ENCODE measurements at places on chromosomes 5 and 9.

- DNase-seq, result no peak
Measured at GRCh38 chr5:201672-202071, 10.4 kb downstream of the LRRC14B start.

- DNase-seq, result no peak
Measured at GRCh38 chr5:81749561-81750307, 1.2 kb downstream of the SSBP2 start.

- no peak for DNase-seq
Measured at GRCh38 chr5:93117751-93118531, 463.1 kb downstream of the NR2F1-AS1 start.

DNA sequence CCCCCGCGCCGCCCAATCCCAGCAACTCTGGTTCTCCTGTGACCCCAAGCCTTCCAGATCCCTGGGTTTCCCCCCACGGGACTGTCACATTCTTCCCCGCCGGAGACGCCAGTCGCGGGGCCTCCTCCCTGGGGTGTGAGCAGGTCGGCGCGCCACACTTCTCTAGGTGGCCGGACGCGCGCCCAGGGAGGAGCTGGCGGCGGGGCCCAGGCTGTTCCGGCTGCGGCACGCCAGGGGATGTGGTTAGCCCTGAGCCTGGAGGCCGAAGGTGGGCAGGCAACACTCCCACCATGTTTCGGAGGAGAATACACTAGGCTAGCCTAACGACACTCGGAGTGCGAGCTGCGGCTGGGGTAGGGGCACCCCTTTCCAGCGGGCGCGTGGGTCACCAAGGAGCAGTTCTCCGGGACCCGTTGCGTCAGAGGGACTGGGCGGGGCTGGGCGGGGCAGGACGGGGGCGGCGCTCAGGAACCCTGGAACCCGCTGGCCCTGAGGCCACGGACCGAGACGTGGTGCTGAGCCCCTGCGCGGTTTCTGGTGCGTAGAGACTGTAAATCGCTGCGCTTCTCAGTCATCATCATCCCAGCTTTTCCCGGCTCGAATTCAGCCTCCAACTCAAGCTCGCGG, at the start of gene SLC27A6:
SLC27A6 (plus strand) TSS at position 478 of the 627 bp plus-strand sequence. CDS start 650 bp downstream, outside the sequence.
- DNase-seq, result no peak

DNA sequence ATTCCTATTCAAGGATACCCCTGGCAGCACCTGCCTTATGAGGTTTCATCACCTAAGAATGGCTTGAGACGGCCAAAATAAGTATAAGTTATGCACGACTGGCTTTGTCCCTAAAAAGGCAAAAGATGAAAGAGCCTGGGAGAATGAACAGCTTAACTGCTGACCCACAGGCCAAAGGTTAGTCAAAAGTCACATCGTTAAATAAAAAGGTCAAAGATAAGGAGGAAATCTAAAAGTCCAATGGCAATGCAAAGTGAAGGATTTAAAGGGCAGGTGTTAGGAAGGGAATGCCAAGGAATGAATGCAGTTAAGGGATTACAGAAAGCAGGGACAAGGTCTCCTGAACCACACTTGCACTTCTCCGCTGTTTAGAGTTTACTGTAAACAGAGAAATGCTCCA, 5.6 kb downstream of the TAL2 start:
- no peak for DNase-seq

GRCh38 chr5:151015974-151016587, 4.3 kb upstream of the GPX3 start:
- no peak for DNase-seq

- no peak for DNase-seq
Measured at GRCh38 chr5:119895066-119895465, 265.7 kb downstream of the FAM170A start.

DNA sequence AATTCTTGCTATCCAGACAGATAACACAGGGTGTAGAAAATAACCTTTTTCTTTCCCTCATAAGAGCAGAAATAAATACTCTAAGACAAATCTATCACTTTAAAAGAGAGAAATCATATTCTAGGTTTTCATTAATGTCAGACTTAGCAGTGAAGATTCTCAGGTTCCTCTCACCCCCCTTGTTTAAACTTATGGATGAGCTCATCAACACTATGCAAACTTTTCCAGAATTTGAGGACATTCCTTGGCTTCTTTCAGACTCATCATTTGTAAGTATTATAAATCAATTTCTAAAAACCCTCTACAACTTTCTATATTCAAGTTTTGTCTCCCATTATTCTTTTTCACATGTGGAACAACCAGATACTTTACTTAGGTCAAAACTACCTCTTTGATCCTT, 374.9 kb upstream of the TRPC7 start:
- DNase-seq, result no peak

- no peak for DNase-seq
Measured at GRCh38 chr5:174172152-174172551, 126.6 kb downstream of the NSG2 start.

- no peak for DNase-seq
Measured at GRCh38 chr9:126853667-126854066, 6.8 kb upstream of the ZBTB34 start.

DNA sequence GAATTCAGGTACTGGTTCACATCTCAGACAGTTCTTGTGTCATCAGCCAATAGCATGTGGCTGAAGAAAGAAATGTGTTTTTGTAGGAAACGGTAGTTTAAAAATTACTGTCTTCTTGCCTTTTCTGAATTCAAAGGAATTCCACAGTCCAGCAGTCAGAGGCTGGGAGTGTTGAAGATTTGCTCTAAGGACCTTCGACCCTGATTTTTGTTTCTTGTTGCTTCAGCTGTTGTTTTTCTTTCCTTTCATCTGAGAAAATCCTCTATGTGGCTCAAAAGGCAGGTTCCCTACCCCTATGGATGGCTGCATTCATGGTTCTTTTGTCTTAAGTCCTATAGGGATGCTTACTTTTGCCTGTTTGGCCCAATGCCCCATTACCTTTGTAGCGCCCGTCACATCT, 304.9 kb downstream of the TMEM167A start:
- DNase-seq, result no peak

GRCh38 chr9:92432972-92433548, 8.8 kb upstream of the OMD start:
- DNase-seq, result no peak

GRCh38 chr5:32785611-32786254, 74.6 kb downstream of the NPR3 start:
- no peak for DNase-seq

- DNase-seq, result no peak
Measured at GRCh38 chr9:106643211-106643930, 219.6 kb upstream of the ZNF462 start.

DNA sequence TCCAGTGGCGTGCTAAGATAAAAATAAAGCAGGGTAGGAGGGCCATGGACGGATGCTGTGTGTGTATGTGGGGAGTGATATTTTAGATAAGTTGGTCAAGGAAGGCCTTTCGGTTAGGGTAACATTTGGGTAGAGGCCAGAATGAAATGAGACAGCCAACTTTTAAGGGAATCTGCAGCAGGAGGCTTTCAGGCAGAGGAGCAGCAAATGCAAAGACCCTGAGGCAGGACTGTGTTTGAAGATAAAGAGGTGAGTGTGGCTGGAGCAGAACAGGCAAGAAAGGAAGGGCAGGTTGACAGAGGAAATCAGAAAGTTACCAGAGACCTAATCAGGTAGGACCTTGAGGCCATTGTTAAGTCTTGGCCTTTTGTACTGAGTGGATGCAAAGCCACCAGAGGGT, 106.2 kb downstream of the MAST4 start:
- no peak for DNase-seq

DNA sequence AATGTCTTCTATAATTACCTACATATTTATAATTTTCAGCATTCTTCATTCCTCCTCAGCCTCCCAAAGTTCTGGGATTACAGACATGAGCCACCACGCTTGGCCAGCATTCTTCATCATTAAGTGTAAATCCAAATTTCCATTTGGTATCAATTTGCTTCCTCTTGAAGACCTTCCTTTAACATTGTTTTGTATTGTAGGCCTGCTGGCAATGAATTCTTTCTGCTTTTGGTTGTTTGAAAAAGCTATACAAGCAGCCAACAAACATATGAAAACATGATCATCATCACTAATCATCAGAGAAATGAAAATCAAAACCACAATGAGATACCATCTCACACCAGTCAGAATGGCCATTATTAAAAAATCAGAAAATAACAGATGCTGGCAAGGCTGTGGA, 56.4 kb downstream of the GCNT4 start:
- DNase-seq, result no peak

Data from GF-D8 (cell line).